ENCODE measurements at places on chromosomes 13 and 19. TPM values are rescaled to one million over a fixed set of nuclear protein-coding genes. Genes with fewer than 3 reads are reported as not detected.

ZNF66 gene
- total RNA-seq, result 0.69 TPM

ICAM5 gene
- total RNA-seq, result 0.27 TPM

FAM83E gene
- not detected for total RNA-seq

C13orf46 gene
- 1.1 TPM for total RNA-seq

GPR32 gene
- total RNA-seq, result not detected

ACP5 gene
- total RNA-seq, result 24.3 TPM

CBARP gene
- 0.15 TPM for total RNA-seq

RNF17 gene
- not detected for total RNA-seq

RXFP2 gene
- not detected for total RNA-seq

ZNF470 gene
- total RNA-seq, result 1.4 TPM

MAP2K2 gene
- 53.6 TPM for total RNA-seq

ILF3 gene
- 59.8 TPM for total RNA-seq
